ENCODE measurements at places on chromosomes 3 and 15.

DNA sequence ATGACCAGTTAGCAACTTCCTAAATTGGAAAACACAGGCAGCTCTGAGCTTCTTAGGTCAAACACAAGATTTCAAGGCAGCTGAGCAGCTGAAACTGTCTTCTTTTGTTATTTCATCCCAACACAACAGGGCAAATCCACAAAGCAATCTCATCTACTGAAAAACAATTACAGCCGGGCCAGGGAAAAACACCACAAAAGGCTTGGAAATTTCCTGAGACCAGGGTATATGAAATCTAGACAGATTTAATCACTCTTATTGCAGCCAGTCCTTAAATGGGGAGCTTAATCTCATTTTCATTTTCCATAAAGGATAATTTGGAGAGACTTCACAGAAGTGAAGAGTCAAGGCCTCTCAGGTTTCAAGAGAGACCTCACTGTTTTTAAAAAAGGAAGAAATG is 181.8 kb downstream of the SSR3 start:
- no peak for DNase-seq

- DNase-seq: peak; percentile 53
Measured at GRCh38 chr3:17258823-17259436, 374.2 kb downstream of the PLCL2 start.

- no peak for DNase-seq
Measured at GRCh38 chr3:149044339-149045083, 41.8 kb downstream of the HLTF start.

DNA sequence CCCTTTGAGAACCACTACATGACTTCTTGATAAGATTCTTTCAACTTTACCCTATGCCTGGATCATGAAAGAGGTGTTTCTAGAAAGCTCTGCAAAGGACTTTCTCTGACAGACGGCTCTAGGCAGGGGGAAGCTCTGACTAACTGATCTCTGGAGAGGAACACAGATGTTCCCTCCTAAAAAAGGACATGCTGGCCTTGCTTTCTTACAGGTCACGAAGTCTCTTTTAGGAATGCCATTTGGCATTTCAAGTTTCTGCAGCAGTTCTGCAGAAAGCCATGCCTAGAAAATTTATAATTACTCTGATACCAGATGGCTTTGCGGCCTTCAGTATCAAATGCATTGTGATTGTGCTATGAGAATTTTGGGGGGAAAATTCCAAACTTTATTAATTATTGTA is 275.4 kb upstream of the CTDSPL start:
- DNase-seq: no peak

DNA sequence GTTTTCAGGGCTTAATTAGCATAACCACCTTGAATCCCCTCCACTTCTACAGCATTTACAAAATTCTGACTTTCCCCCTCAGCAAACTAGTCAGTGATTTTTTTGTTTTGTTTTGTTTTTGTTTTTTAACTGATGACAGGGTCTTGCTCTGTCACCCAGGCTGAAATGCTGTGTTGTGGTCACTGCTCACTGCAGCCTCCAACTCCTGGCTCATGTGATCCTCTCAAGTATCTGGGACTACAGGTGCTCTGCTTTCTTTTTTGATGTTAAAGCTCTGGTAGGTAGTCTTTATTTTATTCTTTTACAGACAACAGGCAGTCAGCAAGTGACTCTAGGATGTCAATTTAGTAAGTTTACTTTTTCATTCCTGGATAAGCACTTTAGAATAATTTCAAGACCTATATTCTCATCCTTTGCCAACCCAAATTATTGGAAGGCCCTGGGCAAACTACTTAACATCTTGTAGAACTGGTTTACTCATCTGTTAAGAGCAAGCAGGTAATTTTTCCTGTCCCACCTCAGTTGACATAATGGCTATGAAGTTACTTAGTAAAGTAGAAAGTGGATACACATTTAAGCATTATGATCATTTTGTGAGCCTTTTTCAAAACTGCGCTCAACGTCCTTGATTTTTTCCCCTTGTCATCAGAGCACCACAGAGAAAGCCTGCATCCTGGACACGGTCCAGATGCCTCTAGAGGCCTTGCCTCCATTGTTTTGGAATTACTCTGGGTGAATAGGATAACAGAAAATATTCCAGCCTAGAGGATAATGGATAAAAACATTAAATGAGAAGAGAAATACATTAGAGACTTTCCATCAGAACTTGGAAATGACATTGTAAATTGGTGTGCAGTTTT is 69.9 kb upstream of the NDUFB4 start:
- no peak for DNase-seq

DNA sequence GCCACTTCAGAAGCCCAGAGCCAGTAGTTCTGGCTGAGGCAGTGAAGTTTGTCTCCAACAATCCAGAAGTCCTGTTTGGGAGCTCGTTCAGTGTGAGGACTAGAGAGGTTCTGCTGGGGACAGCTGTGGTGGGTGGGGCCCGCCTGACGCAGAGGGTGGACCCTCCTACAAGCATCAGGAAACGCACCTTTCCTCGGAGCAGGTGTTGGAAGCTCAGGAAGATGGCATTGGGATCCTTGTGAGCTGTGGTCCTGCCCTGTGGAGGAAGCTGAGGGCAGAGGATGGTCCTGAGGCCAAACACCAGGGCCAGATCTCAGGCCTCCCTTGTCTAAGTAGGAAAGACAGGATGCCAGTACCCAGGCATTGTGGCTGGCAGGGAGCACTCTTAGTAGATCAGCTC is 5.1 kb downstream of the THPO start:
- DNase-seq: no peak

- DNase-seq: no peak
Measured at GRCh38 chr15:77654975-77655374, 22.3 kb upstream of the LINGO1 start.

DNA sequence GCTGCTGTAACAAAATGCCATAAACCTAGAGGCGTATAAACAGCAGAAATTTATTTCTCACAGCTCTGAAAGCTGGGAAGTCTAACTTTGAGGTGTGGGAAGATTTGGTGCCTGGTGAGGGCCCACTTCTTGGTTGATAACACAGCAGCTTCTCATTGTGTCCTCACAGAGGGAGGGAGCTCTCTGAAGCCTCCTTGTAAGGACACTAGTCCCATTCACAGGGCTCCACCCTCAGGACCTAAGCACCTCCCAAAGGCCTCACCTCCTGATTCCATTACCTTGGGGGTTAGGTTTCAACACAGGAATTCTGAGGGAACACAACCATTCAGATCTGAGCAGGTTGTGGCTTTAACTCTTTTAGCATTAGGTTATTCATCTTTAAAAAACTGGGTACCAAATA is 380.3 kb upstream of the ATP10A start:
- DNase-seq: no peak

DNA sequence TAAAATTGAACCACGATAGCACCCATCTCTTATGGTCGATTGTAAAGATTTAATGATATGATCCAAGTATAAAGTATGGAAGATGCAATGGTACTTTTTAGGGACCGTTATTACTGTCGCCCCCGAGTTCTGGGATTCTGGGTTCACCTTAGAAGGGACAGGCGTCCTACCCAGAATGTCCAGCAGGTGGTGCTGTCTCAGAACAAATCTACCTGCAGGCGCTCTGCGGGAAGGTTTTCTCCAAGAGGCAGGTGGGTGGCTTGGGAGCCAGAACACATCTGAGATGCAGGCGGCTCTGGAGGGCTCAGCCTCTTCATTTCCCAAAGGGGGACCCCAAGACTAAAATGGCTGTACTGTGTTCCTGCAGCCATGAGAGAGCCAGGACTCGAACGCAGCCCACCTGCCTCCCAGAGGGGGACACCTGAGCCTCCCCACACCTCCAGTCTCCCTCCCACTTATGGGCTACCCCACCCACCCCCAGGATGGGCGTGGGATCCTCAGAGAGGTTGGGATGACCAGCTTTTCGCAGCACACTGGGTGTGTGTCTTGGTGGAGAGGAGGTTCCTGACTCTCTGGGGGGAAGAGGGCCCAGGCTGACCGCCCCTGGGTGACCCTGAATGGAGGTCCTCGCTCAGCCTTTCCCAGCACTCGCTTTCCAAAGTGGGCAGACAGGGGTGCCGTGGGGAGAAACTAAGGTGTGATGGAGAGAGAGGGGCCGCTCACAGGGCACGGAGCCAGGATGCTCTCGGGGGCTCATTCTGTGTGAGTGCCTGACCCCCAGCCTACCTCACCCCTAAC is 28.1 kb upstream of the CORO2B start:
- DNase-seq: peak; percentile 62

DNA sequence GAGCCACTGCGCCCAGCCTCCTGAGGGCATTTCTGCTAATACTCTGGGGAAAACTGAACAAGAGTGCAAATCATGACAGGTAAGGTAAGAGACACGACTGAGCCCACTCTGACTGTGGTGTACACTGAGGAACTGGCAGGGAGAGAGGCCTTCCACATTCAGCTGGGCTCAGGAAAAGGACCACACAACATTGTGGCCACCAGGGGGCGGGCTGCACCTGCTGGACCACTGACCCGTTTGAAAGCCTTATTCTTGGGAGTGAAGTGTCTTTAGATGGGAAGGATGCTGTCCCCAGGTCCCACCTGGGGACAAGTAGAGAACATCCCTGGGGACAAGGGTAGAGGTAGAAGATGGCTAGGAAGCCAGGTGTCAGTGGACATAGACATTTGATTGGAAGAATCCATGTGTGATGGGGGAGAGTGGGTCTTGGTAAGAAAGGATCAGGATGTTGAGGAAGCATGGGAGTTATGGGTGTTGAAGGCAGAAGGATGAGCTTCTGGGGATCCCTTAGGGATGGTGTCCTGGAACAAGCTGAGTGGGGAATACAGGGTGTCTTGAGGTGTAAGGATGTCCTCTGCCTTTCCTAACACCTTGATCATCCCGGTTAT is 6.2 kb upstream of the CTDSPL start:
- DNase-seq: peak; percentile 33

DNA sequence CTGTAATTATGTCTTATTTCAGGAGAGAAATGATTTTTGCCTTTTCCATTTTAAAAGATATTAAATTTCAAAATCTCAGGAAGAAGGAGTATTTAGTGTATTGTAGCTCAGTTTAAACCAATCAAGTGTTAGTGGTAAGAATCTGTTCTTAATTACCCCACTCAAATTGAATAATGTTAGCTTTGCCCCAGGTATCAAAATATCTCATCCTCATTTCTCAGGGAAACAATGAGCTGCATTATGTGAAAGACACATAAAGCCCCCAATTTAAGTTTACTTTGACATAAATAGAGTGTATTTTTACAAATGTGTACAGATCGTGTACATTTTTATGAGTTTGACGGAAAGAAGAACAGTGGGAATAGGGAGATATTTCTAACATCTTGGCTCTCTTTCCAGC is 317.4 kb upstream of the RARB start:
- no peak for DNase-seq
